ENCODE measurements at places on chromosomes 3 and 15.

DNA sequence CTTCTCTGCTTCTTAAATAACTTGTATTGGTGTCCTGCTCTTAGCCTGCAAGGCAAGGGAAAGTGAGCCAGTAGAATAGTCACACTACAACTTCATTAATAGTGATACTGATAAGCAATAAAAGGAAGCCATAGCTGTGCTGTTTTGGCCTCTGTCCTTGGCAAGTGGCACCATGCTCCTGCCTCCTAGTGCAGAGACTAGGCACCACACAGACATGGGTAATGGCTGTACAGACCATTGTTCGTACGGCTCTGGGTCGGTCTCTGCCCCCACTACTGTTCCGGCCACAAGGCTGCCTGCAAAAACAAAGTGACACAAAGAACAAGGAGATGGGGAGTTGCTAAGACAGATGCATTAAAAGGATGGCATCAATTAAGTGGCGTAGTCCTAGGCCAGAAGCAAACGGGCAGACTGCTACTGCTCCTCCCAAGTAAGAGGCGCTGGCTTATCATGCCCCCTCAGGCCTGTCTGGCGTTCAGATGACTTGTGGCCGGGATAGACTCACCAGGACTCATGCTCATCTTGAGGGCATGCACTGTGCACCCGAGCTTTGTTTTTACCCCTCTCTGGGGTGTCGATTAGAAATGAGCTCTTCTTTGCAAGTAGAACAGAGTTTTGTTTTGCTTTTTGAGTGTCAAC is 75.6 kb downstream of the TRAK1 start:
- DNase-seq, result no peak

GRCh38 chr15:80456517-80457492 is 52.6 kb downstream of the ARNT2 start:
- no peak for DNase-seq

GRCh38 chr15:38130740-38131498 is 121.7 kb upstream of the SPRED1 start:
- DNase-seq, result no peak

DNA sequence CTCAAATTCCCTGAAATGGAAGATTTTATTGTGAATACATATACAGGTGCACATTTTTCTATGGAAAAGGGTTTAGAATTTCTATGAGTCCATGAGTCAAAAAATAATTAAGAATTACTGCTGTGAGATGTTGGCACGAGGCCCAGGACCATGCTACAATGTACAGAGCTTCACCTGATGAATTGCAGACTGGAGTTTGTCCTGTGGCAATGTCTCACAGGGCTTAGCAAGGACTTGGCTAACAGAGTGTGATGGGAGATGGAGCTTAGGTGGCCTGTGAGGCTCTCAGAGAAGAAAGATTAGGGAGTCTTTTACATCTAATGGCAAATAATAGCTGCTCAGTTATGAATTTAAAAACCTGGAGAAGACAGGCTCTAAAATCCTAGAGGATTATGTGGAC is 219.5 kb upstream of the CBLB start:
- DNase-seq, result no peak

DNA sequence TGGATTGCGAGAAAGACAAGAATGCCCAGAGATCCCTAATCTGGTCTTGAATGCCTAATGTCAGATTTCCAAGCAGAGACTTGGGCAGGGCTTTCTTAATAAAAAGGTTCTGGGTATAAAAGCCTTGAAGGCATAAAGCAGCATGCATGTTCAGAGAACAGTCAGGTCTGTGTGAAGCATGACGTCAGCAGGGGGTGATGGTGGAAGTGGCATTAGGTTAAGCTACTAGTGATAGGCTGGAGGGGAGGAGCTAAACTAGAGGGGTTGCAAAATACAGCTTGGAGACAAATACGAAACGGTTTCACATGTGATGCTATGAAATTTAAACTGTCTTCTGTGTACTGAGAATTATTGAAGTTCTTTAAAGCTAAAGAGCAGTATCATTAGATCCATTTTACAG is 125.6 kb downstream of the VPS8 start:
- no peak for DNase-seq

DNA sequence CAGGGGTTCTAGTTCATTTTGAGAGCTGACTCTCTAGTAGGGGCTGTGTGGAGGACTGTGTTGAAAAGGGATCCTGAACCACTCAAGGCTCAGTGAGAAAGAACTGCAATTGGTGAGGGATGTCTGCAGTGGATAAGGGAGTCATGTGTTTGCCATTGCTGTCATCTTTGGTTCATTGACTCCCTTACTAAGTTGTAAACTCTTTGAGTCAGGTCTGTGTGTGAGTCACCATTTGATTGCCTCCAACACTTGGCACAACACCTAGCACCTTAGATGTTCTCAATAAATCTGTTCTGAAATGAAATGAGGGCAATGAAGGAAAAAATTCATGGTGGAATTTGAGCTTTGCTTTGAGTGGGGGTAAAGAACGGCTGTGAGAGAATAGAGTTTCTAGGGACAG is 51.7 kb downstream of the PLS1 start:
- DNase-seq, result no peak
